ENCODE measurements at places on chromosomes 5 and 9.

DNA sequence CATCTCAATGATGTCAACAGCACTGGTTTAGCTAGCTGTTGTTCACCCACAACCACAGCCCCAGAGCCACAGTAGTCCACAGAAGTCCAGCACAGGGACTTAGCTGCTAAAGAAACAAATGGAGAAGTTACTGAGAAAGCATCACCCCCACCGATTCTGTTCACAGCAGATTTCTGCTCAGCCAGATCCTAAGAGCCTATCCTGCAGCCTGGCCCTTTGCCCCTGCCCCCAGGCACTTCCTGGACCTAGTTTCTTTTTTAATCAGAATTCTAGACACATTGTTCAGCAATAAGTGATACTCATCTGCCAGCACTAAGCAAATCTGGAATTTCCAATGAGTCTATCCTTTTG is 7.4 kb downstream of the B4GALT1 start:
- DNase-seq = no peak

DNA sequence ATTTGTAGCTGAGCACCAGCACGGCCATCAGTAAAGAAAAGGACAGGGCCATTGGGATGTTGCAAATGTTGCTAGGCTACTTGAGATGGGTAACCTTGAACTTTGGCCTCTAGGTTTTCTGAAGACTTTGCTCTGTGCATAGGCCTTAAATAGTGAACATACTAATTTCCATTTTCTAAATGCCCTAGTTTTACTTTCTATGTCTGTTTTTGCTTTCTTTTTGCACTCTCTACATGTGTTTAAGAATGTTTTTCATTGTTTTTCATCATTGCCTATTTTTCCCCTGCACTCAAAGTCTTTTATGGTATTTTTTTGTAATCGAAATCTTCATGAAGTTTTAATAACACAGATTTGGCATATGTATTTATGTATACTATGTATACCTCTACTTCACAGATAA is at the start of gene IFNA17:
IFNA17 (minus strand) TSS at position 101 of the 400 bp plus-strand sequence; CDS start at position 52, 49 bp downstream.
- DNase-seq = no peak

GRCh38 chr5:6713274-6714225 is at the start of gene TENT4A:
Gene TENT4A (plus strand): TSS chr5:6713432. CDS start chr5:6713984, 552 bp downstream.
- peak; percentile 92 for DNase-seq

DNA sequence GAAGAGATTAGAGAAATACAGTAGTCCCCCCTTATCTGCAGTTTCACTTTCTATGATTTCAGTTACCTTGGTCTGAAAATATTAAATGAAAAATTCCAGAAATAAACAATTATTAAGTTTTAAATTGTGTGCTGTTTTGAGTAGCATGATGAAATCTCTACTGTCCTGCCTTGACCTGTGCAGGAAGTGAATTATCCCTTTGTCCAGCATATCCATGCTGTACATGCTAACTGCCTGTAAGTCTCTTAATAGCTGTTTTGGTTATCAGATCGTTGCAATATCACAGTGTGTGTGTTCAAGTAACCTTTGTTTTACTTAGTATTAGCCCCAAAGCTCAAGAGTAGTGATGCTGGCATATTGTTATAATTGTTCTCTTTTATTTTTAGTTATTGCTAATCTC is 11.2 kb upstream of the JAK2 start:
- no peak for DNase-seq

DNA sequence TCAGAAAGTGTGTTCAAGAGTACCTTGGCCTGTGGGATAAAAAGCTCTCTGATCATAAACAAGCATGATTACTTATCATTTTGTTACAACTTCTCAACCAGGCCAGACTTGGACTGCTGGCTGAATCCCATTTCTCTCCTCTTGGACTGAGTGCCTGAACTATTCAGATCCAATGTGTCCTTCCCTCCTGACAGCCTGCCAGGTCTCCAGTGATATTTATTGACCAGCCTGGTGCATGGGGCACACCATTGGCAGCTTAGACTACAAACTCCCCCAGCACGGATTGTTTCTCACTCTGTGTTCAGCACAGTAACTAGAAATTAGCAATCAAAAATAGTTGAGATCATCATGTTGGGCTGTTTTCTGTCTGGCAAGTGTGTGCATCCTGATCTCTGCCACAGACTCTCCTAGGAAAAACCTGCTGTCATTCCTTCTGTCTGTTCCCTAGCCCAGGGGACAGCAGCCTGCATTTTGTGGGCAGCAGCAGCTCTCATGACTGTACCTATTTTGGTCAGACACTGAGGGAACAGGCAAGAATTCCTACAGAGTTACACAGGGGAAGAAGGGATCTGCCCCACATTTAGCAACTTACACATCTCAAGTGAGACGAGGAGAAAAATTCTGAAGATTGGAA is 348.1 kb downstream of the ADAMTS6 start:
- DNase-seq = no peak

DNA sequence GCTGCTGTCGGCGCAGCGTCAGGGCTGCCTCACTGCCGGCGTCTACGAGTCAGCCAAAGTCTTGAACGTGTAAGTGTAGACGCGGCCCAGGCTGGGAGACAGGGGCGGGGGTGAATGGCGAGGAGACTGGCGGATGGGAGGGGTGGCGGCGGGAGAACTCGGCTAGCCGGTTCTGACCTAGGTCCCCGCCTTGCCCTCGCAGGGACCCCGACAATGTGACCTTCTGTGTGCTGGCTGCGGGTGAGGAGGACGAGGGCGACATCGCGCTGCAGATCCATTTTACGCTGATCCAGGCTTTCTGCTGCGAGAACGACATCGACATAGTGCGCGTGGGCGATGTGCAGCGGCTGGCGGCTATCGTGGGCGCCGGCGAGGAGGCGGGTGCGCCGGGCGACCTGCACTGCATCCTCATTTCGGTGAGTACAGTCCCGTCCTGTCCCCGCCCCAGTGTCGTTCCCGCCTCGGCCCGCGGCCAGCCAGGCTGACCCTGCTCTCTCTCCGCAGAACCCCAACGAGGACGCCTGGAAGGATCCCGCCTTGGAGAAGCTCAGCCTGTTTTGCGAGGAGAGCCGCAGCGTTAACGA is 745 bp downstream of the GADD45G start:
- DNase-seq = peak; percentile 26

GRCh38 chr9:124782661-124783574 is 6.0 kb downstream of the OLFML2A start:
- DNase-seq = no peak

GRCh38 chr5:135694906-135695305 is 116.1 kb upstream of the CXCL14 start:
- no peak for DNase-seq

DNA sequence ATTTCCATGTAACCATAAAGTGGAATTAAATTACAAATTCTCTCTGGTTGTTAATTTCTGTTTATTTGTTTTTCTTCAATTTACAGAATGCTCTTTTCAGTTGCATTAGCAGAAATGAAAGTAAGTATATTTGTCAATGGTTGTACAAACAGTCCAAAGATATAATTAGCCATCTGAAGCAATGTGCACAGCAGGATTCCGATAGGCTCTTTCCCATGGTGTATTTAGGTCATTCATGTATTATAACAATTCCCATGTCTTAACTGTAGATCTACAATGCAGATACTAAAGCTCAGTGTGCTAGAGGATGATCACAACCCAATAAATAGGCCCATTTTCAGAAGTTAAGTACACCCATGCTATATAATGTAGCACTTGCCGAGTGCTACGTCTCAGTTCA is 43.8 kb downstream of the RECK start:
- no peak for DNase-seq

DNA sequence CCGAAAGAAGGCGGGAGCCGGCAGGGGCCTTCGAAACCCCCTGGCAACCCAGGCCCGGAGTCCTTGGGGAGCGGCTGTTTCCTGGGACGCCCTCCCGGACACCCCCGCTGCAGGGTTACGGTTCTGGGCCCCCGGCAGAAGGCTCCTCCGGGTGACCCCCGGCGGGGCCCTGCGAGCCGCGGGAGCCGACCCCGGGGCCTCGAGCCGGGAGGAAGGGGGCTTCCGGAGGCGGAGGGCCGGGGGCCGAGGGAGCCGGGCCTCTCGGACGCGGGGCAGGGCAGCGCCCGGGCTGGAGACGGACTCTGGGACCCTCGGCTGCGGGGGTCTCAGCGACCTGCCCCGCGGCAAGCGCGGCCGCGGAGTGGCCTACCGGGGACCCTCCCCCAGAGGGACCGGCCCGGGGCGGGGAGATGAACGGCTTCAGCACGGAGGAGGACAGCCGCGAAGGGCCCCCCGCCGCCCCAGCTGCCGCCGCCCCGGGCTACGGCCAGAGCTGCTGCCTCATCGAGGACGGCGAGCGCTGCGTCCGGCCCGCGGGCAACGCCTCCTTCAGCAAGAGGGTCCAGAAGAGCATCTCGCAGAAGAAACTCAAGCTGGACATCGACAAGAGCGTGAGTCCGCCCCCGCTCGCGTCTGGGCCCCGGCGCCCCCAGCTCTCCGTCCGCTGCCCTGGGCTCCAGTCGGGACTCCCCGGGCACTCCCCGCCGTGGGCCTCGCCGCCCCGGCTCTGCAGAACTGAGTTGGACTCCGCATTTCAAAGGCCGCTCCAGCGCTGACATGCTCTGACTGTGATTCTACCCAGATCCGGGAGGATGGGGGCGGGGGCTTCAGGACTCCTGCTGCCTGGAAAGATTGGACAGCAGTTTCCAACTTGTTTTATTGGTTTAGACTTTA is 645 bp downstream of the SAP30L start:
- peak; percentile 59 for DNase-seq

- no peak for DNase-seq
Observed at GRCh38 chr5:57575839-57576238, 93.2 kb upstream of the ACTBL2 start.

DNA sequence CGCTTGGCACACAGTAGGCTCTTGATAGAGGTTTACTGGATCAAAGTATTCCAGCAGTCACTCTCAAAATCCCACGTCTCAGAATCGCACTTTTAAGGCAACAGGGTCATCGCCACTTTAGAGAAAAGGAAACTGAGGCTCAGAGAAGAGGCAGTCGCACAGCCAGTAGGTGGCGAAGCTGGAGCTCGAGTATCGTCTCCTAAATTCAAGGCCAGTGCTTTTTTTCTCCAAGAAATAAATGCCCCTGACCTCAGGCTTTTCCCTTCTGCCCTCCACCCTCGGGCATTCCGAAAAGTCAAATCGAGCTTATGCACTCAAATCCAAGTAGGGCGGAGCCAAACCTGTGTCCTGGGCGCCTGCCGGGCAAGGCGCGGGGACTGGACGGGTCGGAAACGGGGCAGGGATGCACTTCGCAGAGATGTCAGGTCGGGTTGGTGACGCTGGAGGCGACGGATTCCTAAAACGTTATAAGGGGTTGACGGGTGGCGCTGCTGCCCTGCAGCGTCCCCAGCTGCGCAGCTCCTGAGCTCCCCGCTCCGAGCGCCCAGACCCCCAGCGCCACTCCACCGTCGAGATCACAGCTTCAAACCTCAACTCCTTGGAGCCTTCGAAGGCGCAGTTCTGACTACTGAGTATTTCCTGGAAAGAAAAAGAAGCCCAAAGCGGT is 4.7 kb upstream of the FOXB2 start:
- DNase-seq = no peak

GRCh38 chr9:134773842-134774241 is 106.8 kb upstream of the FCN2 start:
- no peak for DNase-seq

DNA sequence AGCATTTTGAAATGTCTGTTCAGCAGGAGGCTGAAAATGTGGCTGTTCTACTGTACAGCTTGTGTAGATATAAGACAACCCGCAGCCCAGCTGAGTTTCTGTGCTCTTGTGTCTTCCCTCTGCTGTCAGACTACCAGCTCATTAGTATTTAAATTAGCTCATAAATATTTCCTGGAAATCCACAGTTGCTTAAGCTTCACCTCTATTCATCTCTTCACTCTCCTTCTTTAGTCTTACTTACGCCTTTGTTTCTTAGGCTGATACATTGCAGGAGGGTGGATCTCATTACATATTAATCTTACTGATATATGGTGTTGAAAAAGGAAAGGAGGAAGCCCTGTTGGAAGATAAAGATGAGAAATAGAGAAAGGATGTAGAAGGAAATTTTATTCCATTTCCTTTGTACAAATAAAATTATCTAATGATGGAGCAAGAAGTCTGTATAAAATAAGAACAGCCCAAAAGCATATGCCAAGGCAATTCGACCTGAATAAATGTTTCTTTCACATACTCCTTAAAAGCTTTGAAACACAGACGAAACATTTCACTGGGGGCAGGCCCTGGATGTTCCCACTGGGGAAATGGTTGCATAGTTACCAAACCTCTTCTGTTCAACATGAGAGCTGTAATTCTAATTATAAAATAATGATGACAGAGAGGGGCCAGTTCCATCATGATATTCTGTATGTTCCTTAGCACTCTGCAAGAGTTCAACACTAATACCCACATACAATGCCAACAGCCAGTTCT is 111.8 kb upstream of the APC start:
- no peak for DNase-seq

- no peak for DNase-seq
Observed at GRCh38 chr9:91035825-91036208, 234.2 kb downstream of the SYK start.

DNA sequence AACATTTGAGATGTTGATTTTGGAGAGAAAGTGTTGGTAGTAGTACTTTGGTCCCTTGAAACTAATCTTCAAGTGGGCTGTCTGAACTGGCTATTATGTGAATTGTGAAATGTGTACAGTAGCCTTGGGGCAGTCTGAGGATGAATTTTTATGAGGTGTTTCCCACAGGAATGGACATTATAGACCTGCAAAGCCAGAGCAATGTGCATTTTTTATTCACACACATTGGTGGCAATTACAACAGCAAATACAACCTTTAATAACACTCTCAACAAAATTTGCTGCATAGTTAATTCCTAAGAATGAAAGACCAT is 147.0 kb downstream of the PAM start:
- peak; percentile 1 for DNase-seq

DNA sequence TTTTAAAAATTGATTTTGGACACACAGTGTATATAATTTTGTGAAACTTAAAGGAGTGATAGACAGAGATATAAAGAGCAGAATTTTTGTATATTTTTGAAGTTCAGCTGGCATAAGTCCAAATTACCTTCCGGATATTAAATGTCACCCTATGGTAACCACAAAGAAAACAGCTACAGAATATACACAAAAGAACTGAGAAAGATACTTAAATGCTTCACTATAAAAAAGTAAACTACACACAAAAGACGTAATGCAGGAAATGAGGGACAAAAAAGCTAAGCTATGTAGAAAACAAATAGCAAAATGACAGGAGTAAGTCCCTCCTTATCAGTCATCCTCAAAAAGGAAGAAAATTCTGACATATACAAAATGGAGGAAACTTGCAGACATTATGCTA is 29.4 kb downstream of the HACD4 start:
- DNase-seq = no peak

GRCh38 chr5:151719228-151720000 is 32.7 kb upstream of the SPARC start:
- DNase-seq = no peak

DNA sequence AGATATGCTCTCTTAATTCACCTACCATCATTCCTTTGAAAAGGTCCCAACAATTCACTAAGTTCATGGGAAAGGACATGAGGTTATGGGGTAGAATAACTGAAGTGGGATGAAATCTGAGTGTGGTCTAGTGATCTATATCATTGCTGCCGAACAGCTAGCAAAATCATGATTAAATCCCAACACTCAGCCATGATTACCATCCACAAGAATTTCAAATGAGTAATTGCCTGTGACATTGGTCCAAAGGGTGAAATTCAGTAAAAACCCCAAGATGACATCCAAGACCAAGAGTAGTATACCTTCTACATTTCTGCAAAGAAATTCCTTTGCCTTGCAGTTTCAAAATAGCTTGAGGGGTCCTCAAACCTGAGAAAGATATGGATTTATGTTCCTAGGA is 225.6 kb downstream of the SPOCK1 start:
- no peak for DNase-seq

- no peak for DNase-seq
Observed at GRCh38 chr9:123445981-123446610, 90.1 kb downstream of the CRB2 start.

GRCh38 chr9:37501957-37502596 is 16.3 kb downstream of the POLR1E start:
- DNase-seq = no peak

Data from HuH-7 (cell line).